ENCODE measurements at places on chromosomes 7 and 10. TPM values are rescaled to one million over a fixed set of nuclear protein-coding genes. Genes with fewer than 3 reads are reported as not detected.

FOXP2 gene
- 3.3 TPM for total RNA-seq

CLCN1 gene
- total RNA-seq = not detected

DGKI gene
- total RNA-seq = 0.14 TPM

PON1 gene
- not detected for total RNA-seq

NKX1-2 gene
- total RNA-seq = not detected

ASZ1 gene
- not detected for total RNA-seq

UPK3BL2 gene
- total RNA-seq = 29.8 TPM

TRIL gene
- 0.97 TPM for total RNA-seq

SPDYE11 gene
- not detected for total RNA-seq

GIMAP5 gene
- 0.85 TPM for total RNA-seq

SPDYE2 gene
- total RNA-seq = not detected

FAM13C gene
- not detected for total RNA-seq

NKX2-3 gene
- not detected for total RNA-seq

AGAP6 gene
- total RNA-seq = 12.3 TPM

PALD1 gene
- total RNA-seq = 73.3 TPM

GSAP gene
- total RNA-seq = 5.8 TPM

LFNG gene
- 12.6 TPM for total RNA-seq

TAS2R5 gene
- total RNA-seq = 0.85 TPM
